Retina (tissue), 1 donor: ENCODE measurements at places on chromosomes 1 and 21.

DNA sequence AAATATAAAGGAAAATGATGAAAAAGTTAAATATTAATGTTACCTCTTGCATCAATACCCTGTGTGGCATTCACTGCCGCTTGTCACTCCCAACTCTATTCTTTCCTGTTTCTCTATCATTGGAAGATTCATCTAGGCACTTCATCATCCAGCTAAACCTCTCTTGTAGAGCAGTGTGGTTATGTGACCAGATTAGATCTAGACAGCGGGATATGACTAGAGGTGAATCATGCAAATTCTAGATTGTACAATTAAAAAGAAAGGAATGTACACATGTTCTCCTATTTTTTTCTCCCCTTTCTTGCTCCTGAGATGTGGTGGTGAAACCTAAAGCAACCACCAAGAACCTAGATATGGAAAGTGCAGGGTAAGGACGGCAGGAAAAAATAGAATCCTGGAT lies 174.1 kb downstream of the LBR start:
- DNase-seq, result no peak

DNA sequence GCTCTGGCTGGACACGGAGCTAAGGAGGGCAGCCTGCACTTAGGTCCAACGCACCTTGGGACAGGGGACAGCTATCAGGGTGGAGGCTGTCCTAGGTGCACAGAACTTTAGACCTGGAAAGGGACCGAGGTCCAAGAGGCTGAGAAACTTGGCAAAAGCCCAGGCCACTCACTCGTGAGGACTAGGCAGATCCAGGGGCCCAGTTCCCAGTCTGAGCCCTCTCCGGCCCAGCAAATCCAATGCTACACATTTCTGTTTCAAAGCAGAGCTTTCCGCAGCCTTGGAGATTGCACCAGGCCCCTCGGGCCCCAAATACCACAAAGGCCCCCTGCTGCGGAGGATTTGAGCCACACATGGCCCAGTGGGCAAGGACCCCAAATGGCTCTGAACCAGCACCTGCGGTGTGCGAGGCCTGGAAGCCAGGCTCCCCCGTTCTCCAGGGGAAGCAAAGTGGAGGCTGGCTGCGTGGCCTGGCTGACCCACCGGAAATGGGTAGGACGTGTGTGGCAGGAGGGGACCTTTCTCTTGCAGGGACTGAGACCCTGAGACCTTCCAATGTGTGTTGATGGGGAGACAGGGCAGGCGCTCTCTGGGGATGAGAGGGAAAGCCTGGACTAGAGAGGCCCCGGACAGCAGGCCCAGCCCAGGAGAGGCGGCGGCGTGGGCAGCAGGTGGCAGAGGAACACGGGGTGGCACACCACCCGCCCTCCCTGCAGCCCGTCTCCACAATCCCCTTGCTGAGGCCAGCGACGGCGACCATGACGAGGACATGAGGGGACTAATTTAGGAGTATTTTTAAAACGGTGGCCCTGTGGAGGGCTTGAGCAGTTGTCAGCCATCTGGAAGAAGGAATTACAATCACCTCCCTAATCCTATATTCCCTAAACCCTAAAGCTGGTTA lies 118.7 kb downstream of the CASZ1 start:
- DNase-seq, result peak; percentile 70

DNA sequence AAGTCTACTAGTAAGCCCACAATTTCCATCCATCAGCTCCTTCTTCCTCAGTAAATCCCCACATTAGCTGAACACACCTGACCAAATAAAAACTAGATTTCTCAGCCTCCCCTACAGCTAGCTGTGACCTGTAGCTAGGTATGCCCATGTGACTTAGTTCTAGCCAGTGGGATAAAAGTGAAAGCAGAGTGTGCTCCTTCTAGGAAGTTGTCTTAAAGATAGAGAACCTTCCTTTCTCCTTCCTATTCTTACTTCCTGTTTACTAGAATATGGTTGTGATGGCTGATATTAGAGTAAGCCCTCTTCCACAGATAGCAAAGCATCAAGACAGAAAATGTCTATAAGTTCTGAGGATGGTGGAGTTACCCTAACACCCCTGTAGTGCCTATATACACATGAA lies 67.0 kb downstream of the PIK3R3 start:
- DNase-seq, result no peak

DNA sequence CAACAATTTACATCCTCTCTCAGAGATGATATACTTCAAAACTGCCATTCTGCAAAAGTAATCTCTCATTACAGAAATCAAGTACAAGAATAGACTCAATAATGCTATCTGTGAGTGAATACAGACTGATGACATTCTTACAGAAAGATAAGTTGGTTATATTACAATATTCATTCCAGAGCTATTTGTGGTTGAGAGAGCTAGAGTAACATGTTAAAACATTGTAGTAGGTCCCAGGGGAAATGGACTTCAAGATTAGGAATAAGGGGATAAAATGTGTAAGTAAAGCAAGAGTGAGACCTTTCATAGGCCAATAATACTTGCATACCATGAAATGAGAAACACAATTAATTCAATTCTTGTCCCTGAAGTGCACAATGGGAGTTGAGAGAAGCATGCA lies 1.5 kb downstream of the F13B start:
- no peak for DNase-seq

GRCh38 chr21:26047279-26047967 lies 123.1 kb downstream of the APP start:
- no peak for DNase-seq

DNA sequence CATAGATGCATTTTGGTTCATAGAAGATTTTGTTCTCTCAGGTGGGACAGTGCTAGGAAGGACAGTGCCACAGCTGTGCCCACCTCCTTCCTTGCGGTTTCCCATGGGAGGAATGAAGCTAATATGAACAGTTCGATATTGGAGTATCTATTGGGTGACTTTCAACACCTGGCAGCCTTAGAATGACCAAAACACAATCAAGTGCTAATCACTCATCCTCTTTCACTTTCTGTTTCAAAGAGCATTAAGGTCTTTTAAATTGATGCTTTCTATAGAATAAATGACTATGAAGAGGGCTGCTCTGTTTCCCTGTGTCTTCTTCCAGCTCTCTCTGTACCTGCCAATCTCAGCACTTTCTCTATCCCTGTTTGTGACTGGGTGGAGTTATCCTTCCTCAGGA lies 784.0 kb downstream of the MRPL39 start:
- DNase-seq, result no peak

DNA sequence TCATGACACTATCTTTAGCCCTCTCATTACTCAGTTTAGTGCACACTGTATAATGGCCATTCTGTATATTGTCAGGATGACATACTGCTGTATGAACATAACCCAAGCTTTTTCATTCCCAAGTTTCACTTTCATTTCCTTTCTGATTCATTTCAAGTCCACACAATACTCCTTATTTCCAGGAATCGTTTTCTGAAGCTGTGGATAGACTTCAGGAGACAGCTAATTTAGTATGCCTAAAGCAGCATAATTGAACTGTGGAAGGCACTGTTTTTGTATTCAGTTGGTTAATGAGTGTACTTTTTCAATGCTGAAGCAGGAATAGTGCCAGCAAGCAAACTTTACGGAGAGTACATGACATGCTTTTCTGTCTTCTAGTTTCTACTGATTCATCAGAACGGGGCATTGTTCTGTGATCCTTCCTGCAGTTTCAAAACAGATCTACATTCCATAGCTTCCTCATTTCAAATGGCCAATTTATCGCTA lies 578.5 kb upstream of the ZP4 start:
- DNase-seq, result no peak
